AG20443 (cell line): ENCODE measurements at places on chromosomes 12 and 14.

- no peak for DNase-seq
Measured at GRCh38 chr14:75041613-75042012, 9.7 kb downstream of the MLH3 start.

DNA sequence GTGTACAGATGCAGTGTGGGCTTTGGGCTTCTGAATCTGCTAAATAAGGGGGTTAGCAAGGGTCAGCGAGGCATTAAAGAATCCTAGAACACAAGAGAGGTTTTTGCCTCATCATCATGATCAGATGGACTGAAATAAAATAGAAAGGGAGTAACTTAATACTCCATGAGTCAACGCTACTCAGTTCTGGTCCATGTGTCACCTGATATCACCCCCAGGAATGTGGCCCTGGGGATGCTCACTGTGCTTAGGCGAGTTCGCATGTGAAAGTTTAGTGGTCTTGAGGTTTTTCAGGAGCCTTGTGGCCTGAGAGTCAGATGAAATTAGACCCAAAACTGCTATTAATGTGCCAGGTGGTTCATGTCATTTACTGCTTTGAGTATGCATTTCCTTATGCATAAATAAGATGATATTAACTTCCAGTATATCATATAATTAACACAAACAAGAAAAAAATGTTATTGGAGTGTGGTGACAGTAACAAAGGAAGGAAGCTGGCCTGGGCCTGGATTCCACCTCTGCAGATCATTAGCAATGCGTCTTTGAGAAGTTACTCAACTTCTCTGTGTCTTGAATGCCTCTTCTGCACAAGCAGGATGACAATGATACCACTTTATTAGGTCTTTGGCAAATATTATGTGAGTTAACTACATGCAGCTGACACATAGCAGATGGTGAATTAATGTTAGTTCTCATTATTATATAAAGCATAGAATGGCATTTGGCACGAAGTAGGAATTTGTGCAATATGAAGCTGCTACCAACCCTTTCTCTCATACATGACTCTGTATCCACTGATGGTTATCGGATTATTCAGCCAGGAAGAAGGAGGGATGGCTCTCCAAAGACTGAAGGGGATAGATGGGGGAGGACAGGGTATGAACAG lies 1272.6 kb downstream of the AACS start:
- peak; percentile 43 for DNase-seq

- no peak for DNase-seq
Measured at GRCh38 chr12:125657681-125658080, 592.4 kb downstream of the AACS start.

DNA sequence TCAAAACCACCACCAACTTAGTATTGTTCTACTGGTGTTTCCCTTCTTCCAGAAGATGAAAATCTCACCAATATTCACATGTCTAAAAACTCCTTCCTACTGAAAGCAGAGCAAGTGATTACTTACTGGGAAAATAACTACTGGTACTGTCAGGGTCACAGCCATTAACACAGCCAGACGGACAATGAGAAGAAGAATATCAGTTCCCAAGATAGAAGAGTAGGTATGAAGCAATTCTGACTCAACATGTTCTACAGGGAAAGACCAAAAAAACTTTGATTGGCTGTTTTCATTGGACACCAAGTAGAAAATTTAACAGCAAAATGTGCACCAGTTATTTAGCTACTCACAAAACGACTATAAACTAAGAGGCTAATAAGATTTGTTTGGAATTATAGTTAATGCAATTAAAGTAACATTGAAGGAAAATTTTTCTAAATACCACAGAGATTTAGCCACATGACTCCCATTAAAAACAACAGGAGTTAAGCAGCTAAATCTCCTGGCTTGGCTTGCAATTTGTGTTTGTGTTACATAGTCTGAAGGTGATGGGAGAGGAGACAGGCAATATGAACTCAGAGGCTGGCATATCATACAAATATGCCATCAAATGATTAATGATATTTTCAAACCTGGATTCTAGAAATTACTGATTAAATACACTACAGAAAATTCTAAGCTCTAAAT lies 9.5 kb downstream of the SLC38A2 start:
- no peak for DNase-seq

DNA sequence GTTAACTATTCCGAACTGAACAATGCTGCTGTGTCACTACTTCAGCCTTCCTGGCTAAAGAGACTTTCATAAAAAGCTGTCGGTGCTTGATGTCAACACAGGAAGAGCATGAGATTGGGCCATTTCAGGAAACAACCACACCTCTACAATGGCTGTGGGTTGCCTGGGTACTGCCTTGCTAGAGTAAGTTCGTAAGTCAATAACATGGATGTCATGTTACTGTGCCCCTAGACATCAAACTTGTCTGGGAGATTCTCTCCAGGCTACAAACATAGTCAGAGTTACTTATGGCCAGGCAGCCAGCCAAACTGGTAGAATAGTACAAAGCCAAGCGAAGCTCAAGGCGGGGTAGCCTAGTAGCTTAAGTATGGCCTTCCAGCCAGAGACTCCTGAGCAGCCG lies 23.1 kb downstream of the MAX start:
- no peak for DNase-seq

- DNase-seq, result no peak
Measured at GRCh38 chr12:59570145-59570544, 25.7 kb upstream of the SLC16A7 start.

GRCh38 chr12:116459011-116459875 lies 99.9 kb upstream of the MAP1LC3B2 start:
- DNase-seq, result no peak

- DNase-seq, result no peak
Measured at GRCh38 chr12:13841358-13841757, 140.0 kb downstream of the GRIN2B start.

DNA sequence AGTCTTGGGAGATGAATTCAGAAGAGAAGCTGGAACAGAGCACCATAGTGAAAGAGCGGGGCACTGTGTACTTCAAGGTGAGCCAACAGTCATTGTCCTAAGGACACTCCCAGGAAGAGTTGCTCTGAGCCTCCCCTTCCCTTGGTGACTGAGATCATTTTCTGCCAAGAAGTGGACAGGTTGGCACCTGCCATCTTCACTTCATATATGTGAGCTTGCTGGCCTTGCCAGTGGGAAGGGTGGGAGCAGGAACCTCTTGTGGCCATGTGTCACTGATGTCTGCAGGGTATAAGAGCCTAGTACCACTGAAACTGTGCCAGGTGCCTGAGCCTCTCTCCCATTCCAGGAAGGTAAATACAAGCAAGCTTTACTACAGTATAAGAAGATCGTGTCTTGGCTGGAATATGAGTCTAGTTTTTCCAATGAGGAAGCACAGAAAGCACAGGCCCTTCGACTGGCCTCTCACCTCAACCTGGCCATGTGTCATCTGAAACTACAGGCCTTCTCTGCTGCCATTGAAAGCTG lies 5.3 kb downstream of the FKBP4 start:
- DNase-seq, result no peak

GRCh38 chr12:114656906-114657596 lies 26.9 kb downstream of the TBX3 start:
- DNase-seq, result no peak

GRCh38 chr14:44898551-44898950 lies 63.2 kb downstream of the KLHL28 start:
- DNase-seq, result no peak

DNA sequence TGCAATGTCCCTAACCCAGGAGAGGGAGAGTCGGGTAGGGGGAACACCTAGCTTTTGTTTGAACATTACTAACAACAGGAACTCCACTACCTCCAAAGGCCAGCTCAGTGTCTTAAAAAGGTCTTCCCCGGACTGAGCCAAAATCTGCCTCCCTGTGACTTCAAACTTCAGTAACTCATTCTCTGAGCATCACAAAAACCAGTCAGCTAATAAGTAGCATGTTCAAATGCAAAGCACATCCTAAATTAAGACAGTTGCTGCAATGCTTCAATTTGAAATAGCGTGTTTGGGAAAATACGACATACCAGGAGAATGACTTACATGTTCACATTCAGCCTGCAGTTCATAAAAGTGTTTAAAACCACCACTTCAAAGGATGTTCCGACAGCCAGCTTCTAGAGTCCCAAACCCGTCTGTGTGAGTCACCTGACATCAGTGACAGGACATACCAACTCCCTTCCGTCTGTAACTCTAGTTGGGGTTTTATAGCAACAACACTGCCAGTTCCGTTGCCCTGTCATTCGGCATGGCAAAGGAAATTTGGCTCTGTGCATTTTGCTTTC lies 13.0 kb downstream of the ZFP36L1 start:
- peak; percentile 69 for DNase-seq

DNA sequence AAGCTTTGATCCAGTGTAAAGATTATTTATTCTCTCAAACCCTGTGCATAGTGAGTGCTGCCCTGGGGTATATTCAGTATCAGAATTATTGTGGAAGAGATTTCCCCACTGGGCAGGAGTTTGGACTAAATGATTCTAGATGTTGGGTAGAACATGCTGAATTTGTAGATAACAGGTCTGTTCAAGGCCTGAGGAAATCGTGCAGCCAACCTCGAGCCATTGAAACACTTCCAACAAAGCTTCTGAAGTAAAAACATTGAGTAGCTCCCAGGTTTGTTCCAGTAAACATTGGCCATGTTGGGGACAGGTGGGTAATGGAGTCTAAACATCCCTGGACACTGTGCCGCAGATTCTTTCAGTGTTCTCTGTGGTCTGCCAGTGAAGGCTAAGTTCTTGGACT lies 87.5 kb downstream of the LLPH start:
- DNase-seq, result no peak

- DNase-seq, result no peak
Measured at GRCh38 chr12:61846765-61847164, 413.4 kb upstream of the USP15 start.

GRCh38 chr12:133235401-133236112 lies at the start of gene ANHX:
Gene ANHX (minus strand): TSS chr12:133235877. CDS start chr12:133234356, 1,521 bp downstream.
- peak; percentile 8 for DNase-seq

DNA sequence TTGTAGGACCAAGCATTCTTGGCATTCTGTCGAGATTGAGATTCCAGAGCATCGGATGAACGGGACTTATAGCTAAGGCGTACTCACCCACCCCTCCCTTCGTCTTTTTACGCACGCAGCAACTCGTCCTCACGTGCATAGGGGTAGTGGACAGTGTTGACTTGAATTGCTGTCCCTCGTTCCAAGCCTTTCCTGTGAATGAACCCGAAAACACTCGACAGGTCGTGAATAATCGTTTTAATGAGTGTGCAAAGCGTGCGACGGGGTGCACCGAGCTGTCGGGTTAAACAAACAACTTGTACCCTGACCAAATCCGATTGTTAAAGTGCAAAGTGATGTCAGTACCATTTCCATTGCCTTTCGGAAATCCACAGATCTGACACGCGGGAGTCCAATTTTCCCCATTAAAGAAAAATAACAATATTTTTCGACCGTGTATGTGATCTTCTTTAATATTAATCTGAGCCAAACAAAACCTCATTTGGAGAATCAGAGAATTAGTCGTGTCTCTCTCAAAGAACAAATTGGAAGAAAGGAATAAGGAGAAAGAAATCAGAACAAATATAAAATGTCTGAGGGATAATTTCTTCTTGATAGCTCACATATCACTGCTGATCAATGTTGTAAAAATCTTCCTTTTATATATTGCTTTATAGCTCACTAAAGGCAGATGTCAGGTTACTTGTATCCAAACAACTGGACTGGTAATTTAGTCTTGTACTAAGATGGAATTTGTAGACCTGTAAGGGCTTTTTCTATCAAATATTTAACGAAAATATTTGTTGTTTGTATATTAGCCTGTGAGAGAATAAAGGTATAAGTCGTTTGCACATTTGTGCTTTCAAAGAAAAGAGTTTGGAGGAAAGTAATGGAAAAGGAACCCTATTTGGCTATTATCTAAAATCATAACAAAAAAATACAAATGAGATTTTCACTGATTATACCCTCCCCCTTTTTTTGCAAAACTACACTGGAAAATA lies 11.8 kb downstream of the FOXG1 start:
- DNase-seq, result no peak

DNA sequence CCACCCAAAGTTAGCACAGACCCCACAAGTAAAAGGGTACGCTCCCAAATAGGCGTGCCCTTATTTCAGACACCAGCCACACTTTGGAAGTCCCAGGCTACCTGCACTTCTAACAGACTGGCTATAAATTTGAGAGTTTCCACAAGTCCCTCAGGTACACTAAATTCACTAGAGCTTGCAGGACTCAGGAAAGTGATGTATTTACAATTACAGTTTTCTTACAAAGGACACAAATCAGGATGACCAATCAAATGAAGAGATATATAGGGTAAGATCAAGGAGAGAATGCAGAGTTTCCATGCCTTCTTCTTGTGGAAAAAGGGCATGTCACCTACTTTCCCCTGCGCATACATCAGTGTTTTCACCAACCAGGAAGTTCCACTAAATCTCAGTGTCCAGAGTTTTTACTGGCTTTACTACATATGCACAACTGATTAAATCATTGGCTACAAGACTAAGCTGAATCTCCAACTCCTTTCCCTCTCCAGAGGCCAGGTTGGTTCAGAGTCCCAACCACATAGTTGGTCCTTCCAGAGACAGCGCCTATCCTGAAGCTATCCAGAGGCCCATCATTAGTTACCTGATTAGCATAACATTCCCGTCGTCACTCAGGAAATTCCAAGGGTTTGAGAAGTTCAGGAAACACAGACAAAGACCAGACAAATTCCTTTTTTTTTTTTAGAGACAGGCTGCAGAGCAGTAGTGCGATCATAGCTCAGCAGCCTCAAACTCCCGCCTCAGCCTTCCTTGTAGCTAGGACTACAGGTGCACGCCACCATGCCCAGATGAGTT lies 84.2 kb downstream of the DENND5B start:
- DNase-seq, result no peak

GRCh38 chr12:68958322-68958721 lies 25.4 kb upstream of the CPM start:
- no peak for DNase-seq

GRCh38 chr12:27779416-27779919 lies 565 bp upstream of the KLHL42 start:
- DNase-seq, result peak; percentile 30

DNA sequence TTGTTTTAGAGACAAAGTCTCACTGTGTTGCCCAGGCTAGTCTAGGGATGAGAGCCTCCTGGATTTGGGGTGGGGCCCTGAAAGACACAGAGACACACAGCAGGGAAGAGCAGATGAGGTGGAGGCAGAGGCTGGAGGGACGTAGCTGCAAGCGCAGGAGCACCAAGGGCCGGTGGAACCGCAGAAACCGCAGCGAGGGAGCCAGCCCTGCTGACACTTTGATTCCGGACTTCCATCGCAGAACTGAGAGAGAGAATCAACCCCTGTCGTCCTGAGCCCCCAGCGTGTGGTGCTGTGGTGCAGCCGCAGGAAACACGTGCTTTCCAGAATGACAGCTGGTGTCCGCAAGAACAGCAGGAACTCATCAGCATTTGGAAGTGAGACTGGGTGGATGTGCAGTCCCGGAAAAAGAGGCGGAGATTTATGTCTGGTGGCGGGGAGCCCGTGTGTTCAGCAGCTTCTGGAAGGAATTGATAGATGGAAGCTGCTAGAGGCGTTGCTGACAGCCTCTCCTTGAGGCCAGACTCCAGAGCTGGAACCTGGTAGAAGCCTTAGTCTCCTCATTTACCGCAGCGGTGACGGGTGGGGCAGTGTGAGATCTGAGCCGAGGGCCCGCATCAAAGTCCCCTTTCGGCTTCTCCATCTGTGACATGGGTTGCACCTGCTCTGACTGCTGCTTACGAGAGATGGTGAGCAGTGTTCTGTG lies 21.9 kb upstream of the KLC1 start:
- DNase-seq, result peak; percentile 92
